ENCODE measurements at places on chromosomes 6 and 20. TPM values are rescaled to one million over a fixed set of nuclear protein-coding genes. Genes with fewer than 3 reads are reported as not detected.

Gene CALHM5
- 5.0 TPM for total RNA-seq

Gene CPXM1
- 85.5 TPM for total RNA-seq

Gene TRIM31
- not detected for total RNA-seq

Gene DST
- total RNA-seq, result 170 TPM

Gene TMC2
- not detected for total RNA-seq

Gene IL17A
- not detected for total RNA-seq

Gene RALY
- 74.3 TPM for total RNA-seq

Gene NR2E1
- total RNA-seq, result not detected

Gene BRD2
- 112 TPM for total RNA-seq

Gene C20orf141
- total RNA-seq, result 1.2 TPM

Gene SNX9
- total RNA-seq, result 74.4 TPM

Gene ULBP1
- total RNA-seq, result 0.06 TPM

Gene NELFCD
- total RNA-seq, result 31.4 TPM

Gene TSPO2
- not detected for total RNA-seq

Gene SMOC2
- 1.5 TPM for total RNA-seq

Gene ALDH8A1
- total RNA-seq, result 0.59 TPM

Gene OLIG3
- not detected for total RNA-seq

Gene DLK2
- not detected for total RNA-seq

Gene ACTL10
- total RNA-seq, result 2.1 TPM

Gene CCDC170
- 0.31 TPM for total RNA-seq

Gene OR2B6
- not detected for total RNA-seq

Gene BMP7
- not detected for total RNA-seq

Gene PNPLA1
- not detected for total RNA-seq

Gene EYS
- not detected for total RNA-seq

Gene SLC22A3
- 6.3 TPM for total RNA-seq

Gene PBOV1
- not detected for total RNA-seq

Gene PSMB9
- 27.2 TPM for total RNA-seq

Gene PNRC1
- total RNA-seq, result 203 TPM

Gene FAM209B
- not detected for total RNA-seq

Gene SIGLEC1
- total RNA-seq, result not detected

Gene CLVS2
- total RNA-seq, result under 0.01 TPM

Gene MUC21
- total RNA-seq, result not detected

Gene VIP
- total RNA-seq, result not detected

Gene MEI4
- total RNA-seq, result not detected
